ENCODE measurements at places on chromosomes 6 and 20. TPM values are rescaled to one million over a fixed set of nuclear protein-coding genes. Genes with fewer than 3 reads are reported as not detected.

- no peak for DNase-seq
Observed at GRCh38 chr6:10409731-10410206, 5.1 kb downstream of the TFAP2A start.

- DNase-seq, result no peak
Observed at GRCh38 chr20:910132-910869, 5.8 kb downstream of the ANGPT4 start.

The FAM83C gene
- 0.24 TPM for total RNA-seq

GRCh38 chr20:6699921-6700562, 67.4 kb upstream of the BMP2 start:
- DNase-seq, result no peak

- no peak for DNase-seq
Observed at GRCh38 chr6:18039481-18039880, 52.0 kb upstream of the KIF13A start.

DNA sequence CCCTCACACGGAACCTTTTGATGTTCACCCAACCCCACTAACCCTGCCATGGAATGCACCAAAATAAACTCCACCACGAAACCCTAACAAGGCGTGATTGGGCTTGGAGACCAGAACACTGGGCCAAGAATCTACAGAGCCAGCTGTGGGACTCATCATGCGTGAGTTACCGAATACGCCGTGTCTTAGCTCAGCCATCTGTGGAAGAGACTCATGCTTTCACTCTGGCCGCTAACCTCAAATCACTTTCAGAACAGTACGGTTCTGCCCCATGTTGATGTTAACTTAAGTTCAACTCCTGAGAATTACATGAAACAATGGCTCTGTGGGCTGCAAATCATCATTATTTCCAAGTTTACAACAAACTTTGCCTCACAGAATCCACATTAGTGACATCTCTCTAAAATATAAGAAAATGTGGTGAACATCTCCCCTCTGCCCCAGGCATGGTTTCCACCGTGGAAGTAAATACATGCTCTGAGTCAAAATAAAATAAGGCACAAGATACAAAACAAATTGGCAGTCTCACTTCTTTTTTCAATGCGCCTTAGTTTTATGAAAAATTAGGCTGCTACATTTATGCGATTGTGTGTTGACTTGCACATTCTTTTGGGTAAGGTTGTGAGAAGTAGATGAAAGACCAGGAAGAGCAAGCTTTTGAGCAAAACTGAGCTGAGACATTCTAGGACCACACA, 308.9 kb upstream of the EXOC2 start:
- DNase-seq, result no peak

GRCh38 chr6:47371139-47371869, 61.6 kb upstream of the TNFRSF21 start:
- no peak for DNase-seq

GRCh38 chr6:75279418-75279817, 5.2 kb downstream of the TMEM30A start:
- DNase-seq, result no peak

- no peak for DNase-seq
Observed at GRCh38 chr6:130183271-130184222, 39.2 kb downstream of the SAMD3 start.

GRCh38 chr6:162014069-162014811, 713.3 kb downstream of the PRKN start:
- no peak for DNase-seq

- DNase-seq, result no peak
Observed at GRCh38 chr6:159126590-159126989, 42.6 kb upstream of the FNDC1 start.

DNA sequence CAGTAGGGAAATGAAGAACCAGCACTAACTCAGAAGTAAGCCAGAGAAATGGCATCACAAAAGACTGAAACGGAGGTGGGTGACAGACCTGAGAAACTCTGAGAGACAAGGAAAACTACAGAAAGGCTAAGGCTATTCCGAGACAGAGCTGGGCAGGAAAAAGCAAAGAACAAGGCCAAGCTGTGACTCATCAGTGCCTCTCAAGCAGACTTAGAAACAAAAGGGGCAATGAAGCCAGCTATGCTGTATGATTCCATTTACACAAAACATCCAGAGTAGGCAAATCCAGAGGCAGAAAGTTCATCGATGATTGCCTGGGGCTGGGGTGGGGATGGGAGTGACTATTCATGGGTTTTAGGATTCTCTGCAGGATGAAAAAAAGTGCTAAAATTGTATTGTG, 50.0 kb downstream of the SLC23A2 start:
- peak; percentile 84 for DNase-seq

The ULBP3 gene
- 2.1 TPM for total RNA-seq

DNA sequence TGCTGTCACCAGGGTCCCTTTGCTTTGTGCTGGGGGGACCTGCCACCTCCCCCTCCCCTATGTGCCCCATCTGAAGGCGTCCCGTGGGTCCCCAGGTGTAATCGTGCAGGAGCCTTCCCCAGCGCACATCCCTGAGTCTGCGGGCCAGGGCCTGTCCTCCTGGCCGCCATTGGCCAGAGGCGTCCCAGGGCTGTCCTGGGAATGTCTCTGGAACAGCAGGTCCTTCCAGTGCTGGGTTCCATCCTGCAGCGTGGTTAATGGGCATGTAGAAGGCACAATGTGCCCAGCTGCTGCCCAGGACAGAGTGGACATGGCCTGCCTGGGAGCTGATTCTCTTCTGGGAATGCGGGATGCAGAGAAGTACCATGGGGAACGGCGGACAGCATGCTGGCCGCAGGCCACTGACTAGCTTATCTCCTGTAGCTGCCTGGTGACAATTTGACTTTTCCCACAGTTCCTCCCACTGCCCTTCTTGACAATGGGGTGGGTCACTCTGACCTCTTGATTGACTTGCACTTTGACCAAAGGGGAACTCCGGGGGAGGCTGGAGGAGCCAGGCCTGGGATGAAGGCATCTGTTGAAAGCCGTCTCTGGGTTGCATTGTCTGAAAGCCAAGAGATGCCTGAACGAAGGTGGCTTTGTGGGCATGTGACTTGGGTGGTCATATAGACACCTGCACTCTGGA, 64.0 kb downstream of the CTCFL start:
- DNase-seq, result no peak

DNA sequence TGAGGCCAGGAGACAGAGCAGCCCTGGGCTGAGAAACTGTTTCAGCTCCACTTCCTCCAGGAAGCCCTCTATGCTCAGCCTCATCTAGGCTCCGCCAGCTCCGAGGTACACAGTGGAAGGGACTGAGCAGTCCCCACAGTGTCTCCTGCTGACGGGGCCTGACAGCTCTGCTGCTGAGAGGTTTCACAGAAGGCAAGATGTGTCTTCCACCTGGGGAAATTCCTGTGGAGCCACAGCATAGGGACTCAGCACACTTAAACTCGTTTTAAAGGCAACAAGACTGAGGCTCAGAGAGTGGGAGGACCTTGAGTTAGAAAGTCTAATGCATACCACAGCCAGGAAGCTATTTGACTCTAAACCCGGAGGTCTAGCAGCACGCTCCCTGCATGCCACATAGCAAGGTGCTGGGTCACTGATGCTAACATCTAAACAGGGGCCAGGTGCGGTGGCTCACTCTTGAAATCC, 6.8 kb downstream of the ADA start:
- DNase-seq, result no peak

GRCh38 chr20:23988561-23988960, at the start of gene GGTLC1:
Gene GGTLC1 (minus strand): TSS chr20:23988779. CDS start chr20:23986611, 2,168 bp downstream.
- DNase-seq, result no peak

The POU5F1 gene
- total RNA-seq, result not detected

The OR2H1 gene
- total RNA-seq, result not detected
